ENCODE measurements at places on chromosomes 6 and 20.

DNA sequence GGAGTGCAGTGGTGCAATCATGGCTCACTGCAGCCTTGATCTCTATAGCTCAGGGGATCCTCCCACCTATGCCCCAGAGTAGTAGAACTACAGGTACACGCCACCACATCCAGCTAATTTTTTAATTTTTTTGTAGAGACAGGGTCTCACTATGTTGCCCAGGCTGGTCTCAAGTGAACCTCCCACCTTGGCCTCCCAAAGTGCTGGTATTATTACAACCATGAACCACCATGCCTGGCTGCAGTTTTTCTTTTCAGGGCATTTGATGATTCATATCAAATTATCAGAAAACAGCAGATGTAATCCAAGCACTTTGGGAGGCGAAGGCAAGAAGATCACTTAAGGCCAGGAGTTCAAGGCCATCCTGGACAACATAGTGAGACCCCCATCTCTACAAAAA is 88.4 kb upstream of the JARID2 start:
- DNase-seq: no peak

- no peak for DNase-seq
Measured at GRCh38 chr20:6104493-6105188, 18.2 kb downstream of the FERMT1 start.

GRCh38 chr20:43534791-43535350 is 24.0 kb upstream of the SGK2 start:
- no peak for DNase-seq

- DNase-seq: no peak
Measured at GRCh38 chr6:159169193-159169555, at the start of gene FNDC1. Gene FNDC1, plus strand, starts transcription at chr6:159169400. Its CDS starts 197 bp downstream, at chr6:159169597.

- no peak for DNase-seq
Measured at GRCh38 chr6:151073146-151073545, 166.6 kb upstream of the AKAP12 start.

DNA sequence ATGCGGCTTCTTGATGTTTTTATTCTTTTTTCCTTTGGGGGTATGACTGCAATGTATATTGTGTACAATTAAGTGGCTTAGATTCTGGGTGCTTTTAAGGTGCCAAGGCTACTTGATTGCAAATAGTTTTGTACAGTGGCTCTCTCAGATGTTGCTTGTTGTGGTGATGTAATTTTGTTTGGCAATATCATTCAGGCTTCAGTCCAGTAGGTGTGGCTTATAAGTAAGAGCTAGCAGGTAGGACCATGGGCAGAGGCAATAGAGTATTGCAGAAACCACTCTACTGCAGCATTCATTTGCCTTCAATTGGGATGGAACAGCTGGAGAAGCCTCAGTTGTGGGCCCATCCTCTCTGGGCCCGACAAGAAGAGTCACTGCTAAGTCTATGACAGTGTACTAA is 407.9 kb upstream of the MAN1A1 start:
- DNase-seq: no peak

DNA sequence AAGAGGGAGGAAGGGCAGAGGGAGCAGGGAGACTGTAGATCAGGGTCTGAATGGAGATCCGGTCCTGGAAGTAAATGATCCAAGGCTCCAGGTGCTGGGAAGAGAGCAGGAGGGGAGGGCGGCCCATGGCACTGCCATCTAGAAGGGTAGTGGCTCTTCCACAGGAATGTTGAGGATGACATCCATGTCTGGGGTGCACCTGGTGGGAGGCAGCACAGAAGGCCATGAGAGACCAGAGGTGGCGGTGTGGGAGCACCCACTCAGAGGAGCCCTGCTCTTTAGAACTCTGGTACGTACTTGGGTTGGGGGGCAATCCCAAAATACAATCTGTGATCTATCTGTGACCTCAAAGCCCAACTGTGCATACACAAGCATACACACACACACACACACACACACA is 13.5 kb downstream of the DEFB132 start:
- no peak for DNase-seq

DNA sequence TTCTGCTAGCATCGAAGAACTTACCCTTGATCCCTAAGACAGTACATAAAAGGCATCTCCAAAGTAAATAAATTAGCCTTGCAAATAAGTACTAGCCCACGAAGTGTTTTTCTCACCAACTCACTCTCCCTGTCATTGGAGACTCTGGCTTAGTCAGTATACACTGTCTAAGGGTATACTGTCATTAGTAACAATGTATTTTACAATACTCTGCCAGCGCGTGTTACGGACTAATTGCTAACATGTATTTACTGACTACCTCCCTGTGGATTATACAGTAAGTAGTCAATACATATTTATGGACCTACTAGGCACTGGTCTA is 72.1 kb downstream of the NFATC2 start:
- DNase-seq: no peak

DNA sequence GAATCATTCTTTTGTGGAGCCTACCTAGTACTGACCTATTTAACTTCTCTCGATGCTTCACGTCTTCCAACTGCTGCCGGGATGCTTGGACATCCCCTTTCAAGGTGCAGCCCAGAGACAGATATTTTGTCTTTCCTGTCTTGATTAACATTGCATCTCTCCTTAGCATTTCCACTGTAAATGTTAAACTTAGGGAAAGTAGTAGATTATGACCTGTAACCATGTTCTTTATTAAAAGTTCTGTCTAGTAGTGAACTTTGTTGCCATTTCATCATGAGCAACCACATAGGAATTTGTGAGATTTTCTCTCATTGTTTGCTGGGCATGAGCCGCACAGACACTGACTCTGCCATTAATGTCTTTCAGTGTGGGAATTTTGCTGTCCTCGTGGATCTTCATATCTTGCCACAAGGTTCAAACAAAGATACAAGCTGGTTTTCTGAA is 117.9 kb downstream of the JAG1 start:
- peak; percentile 35 for DNase-seq

DNA sequence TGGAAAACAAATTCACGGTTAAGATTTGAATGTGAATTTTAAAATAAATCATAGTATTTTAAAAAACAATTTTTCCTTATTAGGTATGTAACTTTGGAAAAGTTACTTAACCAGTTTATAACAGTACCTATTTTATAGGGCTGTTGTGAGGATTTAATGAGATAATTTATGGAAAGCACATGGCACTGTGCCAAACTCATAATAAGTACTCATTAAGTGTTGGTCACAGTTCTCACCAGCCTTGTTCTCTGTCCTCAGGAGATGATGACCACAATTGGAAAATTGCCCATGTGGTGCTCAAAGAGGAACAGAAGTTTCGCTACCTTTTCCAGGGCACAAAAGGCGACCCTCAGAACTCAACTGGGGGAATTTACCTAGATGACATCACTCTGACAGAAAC is 39.6 kb downstream of the MEP1A start:
- no peak for DNase-seq

GRCh38 chr20:11248687-11249638 is 575.2 kb upstream of the JAG1 start:
- DNase-seq: peak; percentile 79

All from COLO829 (cell line).